Common myeloid progenitor, CD34-positive (primary cell): ENCODE measurements at places on chromosomes 5 and 9.

DNA sequence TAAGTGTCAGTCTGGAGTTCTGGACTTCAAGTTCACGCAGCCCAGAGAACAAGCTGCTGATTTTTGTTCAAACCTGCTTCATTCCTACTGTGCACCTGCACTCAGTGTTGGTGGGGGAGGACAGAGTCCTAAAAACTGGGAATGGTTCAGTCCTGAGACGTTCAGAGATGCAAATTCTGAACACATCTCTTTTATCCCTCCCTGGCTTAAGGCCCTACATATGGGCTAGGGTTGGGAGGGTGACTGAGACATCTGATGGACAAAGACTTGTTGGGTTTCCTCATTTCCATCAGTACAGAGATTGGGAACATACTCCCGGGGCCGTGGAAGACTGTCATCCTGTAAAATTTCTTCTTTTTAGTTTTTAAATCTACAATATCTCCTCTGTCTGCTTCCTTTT, 83.0 kb upstream of the TTC23L start:
- DNase-seq: no peak

GRCh38 chr5:153275695-153276094, 214.8 kb upstream of the GRIA1 start:
- DNase-seq: no peak

- DNase-seq: no peak
Measured at GRCh38 chr9:82332018-82332773, 343.6 kb downstream of the SPATA31D1 start.

DNA sequence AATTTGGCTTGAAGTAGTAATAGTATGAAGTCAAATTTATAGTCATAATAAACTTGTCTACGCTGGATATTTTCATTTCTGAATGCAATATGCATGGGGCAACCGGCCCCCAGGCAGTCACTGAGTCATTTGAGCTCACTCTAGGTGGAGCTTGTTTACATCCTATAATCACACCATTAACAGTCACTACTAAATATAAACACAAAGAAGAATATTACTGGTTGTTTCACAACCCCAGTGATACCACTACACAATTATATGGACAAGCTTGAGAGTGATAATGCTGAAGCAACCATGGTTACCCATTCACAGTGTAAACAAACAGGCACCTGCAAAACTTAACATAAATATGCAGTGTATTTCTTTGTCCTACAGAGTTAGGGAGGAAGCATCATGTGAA, 68.7 kb downstream of the MARCHF3 start:
- peak; percentile 41 for DNase-seq

DNA sequence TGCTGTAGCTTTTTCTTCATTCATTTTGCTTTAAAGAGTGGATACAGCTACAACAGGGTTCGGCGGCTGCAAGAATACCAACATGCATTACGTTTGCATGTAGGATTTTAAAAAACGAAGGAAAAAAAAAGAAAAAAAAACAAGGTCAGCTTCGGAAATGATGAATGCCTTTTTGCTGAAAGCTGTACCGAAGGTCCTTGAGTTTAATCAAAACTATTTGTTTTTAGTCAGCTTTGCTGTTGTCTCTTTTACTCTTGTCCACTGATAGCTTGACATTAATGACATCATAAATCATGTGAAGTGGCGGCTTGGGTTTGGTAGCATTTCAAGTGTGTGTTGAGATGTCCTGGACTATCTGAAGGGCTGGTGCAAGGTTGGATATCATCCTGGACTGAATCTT, 779.1 kb downstream of the NR2F1-AS1 start:
- no peak for DNase-seq

- no peak for DNase-seq
Measured at GRCh38 chr9:95580812-95581761, 64.3 kb upstream of the PTCH1 start.

DNA sequence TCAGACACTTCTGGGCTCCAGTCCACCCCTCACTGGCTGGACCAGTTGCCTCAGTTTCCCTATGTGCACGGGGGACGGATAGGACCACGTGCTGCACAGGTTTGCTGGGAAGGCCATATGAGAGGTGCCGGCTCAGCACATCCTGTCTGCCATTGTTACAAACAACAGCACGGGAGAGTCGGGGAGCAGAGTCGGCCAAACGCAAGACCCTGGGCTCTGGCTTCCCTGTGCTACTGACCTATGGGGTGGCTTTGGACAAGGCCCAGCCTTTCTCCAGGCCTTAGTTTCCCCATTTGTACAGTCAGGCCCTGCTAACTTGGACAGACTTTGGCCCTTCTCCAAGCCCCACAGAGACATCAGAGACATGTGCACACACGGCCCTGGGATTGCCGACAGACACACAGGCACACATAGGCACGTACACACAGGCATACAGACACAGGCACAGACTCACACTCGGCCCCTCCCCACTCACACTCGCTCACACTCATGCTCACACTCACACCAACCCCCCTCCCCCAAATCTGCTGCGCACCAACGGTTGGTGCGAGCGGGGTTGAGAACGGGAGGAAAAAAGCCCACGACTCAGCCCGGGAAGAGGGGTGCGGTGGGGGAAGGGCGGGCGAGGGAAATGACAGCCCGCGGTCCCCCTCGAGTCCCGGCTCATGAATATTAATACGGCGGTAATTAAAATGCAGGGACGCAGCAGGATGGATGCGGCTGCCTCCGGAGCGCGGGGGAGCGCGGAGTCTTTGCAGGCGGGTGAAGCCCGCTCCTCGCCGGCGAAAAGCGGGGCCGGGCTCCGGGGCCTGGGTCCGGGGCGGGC, 133.0 kb downstream of the C9orf50 start:
- DNase-seq: peak; percentile 54

DNA sequence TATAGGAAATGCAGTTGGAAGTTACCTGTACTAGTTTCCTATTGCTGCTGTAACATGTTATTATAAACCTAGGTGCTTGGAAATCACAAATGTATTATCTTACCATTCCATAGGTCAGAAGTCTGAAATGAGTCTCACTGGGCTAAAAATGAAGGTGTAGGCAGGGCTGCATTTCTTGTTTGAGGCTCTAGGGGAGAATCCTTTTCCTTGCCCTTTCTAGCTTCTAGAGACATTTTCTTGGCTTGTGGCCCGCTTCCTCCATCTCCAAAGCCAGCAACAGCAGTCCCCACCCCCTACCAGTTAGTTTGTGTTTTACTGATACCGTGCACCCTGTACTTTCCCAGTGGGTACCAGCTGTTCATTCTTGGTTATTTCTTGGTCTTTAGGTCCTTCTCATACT, 153.3 kb downstream of the SLF1 start:
- DNase-seq: no peak

DNA sequence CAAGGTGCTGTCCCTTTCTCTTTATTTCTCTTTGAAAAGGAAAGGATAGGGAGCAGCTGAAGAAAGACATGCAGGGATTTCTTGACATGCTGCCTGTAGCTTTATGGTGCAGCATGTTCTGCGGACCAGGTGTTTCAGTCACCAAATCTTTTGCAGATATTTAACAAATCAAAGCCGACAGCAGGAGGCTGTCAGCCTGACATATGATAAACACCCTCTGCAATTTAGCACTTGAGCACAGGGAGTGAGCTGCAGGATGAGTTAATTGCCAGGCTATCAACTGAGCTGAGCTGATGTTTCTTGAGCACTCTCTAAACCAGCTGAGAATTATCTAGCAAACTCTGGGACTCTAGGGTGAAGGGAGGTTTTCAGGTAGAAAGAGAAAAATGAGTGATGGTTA, 212.8 kb upstream of the ATP10B start:
- DNase-seq: no peak

GRCh38 chr5:14458414-14458813, 123.2 kb upstream of the OTULINL start:
- DNase-seq: no peak

DNA sequence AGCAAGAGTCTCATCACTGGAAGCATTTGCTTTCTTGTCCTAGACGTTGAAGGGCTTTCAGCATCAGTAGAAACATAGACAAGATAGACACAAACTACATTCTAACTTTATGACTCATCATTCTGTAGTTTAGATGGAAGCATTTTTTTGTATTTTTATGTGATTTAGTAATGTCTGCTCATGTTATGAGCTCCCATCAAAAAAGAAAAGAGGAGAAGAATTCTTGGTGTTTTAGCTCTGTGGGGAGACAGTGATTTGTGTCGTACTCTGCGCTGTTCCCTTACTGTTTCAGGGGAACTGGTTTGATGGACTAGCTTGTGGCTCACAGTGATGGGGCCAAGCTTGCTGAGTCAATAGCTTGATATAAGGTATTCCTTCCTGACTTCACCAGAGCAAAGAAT, 159.2 kb upstream of the WWC1 start:
- DNase-seq: no peak

- DNase-seq: no peak
Measured at GRCh38 chr9:113788616-113789330, 87.3 kb upstream of the ZNF618 start.

- DNase-seq: no peak
Measured at GRCh38 chr9:123485216-123485615, 129.2 kb downstream of the CRB2 start.

GRCh38 chr5:54457094-54457862, 1.8 kb downstream of the HSPB3 start:
- no peak for DNase-seq

GRCh38 chr9:18327121-18327520, 146.8 kb upstream of the ADAMTSL1 start:
- no peak for DNase-seq

DNA sequence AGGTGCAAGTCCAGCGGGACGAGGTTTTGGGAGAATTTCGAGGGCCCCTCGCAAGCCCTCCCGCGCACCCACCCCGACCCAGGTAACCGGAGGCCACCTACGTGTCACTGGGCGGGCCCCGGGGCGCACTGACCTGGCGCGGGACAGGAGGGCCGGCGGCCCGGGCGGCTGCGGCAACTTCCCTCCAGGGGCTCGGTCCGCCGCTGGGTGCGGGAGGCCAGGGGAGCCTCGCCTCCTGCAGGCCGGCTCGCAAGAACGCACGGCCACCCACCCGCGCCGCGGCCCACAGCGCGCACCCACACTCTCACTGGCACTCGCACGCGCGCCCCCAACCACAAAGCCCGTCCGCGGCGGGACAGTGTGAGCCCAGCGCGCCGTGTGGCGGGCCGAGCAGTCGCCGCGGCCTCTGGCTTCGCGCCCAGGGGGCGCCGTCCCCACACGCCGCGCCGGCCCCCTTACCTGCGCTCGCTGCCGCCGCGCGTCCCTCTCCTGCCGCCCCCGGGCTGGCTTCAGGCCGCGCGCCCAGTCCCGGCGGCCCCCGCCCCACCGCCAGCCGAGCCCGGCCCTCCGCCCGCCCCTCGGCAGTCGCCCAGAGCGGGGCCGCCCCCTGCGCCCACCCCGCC, 451 bp downstream of the LPAR1 start:
- peak; percentile 41 for DNase-seq
